Testis (tissue), 5 donors: ENCODE measurements at places on chromosomes 11 and 22.

GRCh38 chr11:9060700-9061111, 30.7 kb downstream of the SCUBE2 start:
- no peaks in the 10 kb centered on the region for H3K36me3 ChIP-seq
- H3K4me1 ChIP-seq: no peaks in the 10 kb centered on the region
- H3K27me3 ChIP-seq: no peaks in the 10 kb centered on the region
- no peak overlapping the region for H3K27ac ChIP-seq
- no peak overlapping the region for H3K4me3 ChIP-seq

DNA sequence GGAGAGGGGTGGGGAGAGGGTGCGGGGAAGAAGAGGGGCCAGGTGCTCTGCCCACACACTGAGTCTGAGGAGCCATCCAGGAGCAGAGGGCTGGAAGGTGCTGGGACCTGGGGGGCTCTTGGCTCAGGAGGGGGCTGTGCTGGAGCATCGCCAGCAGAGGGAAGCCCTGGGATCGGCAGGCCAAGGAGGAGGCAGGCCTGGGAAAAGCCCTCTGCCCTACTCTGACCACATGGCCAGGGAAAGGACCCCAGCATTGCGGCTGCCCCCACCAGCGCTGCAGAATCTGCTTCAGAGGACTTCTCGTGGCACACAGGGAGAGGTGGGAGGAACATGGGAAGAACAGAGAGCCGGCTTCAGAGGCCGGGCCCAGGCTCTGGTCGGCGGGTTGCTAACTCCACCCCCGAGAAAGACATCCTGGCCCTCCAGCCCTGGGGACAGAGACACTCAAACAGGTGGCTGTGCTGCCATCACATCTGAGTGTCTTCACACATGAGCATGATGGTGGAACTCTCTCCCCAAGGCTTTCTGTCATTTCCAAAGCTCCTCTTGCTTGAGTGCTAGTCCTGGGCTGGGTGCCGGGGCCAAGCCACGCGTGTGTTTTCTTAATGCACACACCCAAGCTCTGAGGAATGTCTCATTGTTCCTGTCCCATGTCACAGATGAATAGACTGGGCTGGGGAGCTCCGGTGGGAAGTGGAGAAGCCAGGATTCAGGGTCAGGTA, 1378.0 kb downstream of the BRD1 start:
- no peaks in the 10 kb centered on the region for H3K27me3 ChIP-seq
- no peaks in the 10 kb centered on the region for H3K4me1 ChIP-seq
- no peaks in the 10 kb centered on the region for H3K36me3 ChIP-seq
- no peak overlapping the region for H3K27ac ChIP-seq

GRCh38 chr11:133227632-133228111, 304.6 kb downstream of the OPCML start:
- H3K4me1 ChIP-seq: no peaks in the 10 kb centered on the region
- H3K4me3 ChIP-seq: no peak overlapping the region
- no peaks in the 10 kb centered on the region for H3K36me3 ChIP-seq
- no peak for DNase-seq

- no peak overlapping the region for H3K27ac ChIP-seq
- no peaks in the 10 kb centered on the region for H3K36me3 ChIP-seq
- no peak overlapping the region for H3K4me3 ChIP-seq
- H3K4me1 ChIP-seq: no peaks in the 10 kb centered on the region
- H3K27me3 ChIP-seq: no peaks in the 10 kb centered on the region
Observed at GRCh38 chr22:25120761-25121212, 78.9 kb upstream of the CRYBB3 start.

DNA sequence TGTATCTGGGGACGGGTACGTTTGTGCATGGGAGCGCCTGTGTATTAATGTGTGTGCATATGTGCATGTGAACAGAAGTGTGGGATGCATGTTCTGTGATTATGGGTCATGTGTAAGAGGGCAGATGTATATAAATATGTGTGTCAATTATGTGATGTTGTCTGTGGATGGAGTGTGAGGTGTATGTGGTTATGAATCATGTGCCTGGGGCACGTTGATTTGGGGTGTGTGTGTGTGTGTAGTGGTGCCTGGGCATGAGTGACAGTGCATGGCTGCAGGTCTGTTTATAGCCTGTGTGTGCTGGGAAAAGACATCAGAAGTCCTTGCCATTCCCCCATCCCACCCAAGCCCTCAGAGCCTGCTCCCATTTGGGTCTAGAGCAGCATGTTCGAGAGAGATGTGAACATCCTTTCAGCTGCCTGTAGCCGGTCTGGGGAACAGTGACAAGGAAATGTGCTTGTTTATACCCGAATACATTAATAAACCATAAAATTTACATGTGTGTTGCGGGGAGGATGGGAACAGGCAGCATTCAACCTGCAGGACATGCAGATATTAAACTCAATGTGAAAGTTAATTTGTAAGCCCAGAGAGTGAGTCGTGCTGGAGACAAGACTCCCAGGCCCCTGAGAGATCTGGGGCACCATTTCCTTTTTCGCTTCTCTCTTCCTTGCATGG, 129.0 kb downstream of the NECTIN1 start:
- no peak for DNase-seq
- H3K4me3 ChIP-seq: no peak overlapping the region
- no peaks in the 10 kb centered on the region for H3K27me3 ChIP-seq
- no peaks in the 10 kb centered on the region for H3K4me1 ChIP-seq

DNA sequence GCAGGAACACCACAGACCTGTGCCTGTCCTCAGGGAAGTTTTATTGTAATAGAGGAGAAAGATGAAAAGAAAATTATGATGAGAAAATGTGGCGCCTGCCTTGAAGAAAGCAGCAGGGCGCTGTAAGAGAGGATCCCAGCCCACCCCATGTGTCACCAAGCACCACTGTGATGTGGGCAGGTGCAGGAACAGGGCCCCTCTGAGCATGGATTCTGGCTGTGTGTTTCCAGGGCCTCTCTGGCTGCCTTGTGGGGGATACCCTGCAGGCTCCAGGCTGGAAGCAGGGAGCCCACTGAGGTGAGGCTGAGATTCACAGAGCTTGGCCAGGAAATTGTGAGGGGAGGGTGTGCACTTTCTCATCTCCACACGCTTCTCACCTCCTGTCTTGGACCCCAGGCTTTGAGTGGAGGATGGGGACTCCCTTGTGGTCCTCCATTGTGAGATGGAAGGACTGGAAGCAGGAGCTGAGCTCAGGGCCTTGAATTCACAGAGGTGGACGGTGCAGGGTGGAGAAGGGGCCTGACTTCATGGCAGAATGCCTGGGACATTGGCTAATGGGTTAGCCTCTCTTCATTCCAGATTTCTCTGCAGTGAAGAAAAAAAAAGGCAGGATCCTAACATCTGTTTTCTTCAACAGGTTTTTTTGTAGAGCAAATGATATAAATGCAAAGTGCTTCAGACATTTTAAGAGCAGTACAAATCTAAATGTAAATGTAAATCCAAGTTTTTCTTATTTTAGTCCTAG, 246.6 kb upstream of the B3GAT1 start:
- no peaks in the 10 kb centered on the region for H3K27me3 ChIP-seq
- no peaks in the 10 kb centered on the region for H3K36me3 ChIP-seq
- DNase-seq: peak; percentile 14
- no peaks in the 10 kb centered on the region for H3K4me1 ChIP-seq

DNA sequence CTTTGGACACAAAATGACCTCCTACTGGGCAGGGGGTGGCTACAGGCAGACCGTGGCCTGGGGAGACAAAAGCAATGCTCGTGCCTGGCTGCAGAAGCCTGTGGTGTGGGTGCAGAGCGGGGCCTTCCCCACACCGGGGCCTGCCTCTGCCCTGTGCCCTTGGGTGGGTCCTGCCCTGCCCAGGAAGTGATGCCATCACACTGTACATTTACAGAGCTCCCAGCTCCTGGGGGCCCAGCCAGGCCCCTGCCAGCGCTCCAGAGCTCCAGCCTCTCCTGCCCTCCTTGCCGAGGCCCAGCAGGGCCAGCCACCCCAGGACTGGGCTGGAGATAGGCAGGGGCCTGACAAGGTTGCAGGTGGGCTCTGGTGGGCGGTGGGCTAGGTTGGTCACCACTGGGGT, 40.1 kb downstream of the MUC5B start:
- peaks cover 9% of the 10 kb centered on the region for H3K4me1 ChIP-seq
- no peaks in the 10 kb centered on the region for H3K27me3 ChIP-seq
- no peaks in the 10 kb centered on the region for H3K36me3 ChIP-seq
- no peak overlapping the region for H3K27ac ChIP-seq
- DNase-seq: no peak

DNA sequence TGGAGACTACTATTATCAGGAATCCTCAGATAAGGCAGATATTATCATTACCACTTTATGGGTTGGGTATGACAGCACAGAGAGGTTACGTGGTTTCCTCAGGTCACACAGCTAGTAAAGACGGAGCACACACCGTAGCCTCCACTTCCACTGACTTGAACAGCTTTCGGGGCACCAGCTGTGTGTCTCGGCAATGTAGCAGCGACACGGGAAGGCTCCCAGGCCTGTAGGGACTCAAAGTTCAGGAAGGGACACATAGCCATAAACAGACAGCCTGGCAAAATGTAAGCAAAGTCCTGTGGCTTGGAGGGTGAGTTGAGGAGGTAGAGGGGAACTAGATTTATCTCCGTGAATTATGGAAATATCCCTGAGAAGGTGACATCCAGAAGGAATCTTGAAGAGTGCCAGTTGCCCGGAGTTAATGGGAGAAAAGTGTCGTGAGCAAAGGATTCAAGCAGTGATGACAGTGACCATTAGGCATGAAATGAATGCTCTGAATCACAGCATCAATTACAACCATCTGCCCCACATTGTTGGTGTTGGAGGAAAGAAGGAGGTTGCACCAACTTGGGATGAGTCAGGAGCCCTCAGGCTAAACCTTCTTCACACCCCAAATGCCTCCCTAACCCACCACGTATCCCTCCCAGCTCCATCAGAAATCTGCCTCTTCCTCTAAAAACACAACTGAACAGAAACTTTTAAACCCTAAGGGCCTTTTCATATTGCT, 106.7 kb upstream of the ASPHD2 start:
- H3K27me3 ChIP-seq: no peaks in the 10 kb centered on the region
- no peaks in the 10 kb centered on the region for H3K36me3 ChIP-seq
- no peak overlapping the region for H3K4me3 ChIP-seq

DNA sequence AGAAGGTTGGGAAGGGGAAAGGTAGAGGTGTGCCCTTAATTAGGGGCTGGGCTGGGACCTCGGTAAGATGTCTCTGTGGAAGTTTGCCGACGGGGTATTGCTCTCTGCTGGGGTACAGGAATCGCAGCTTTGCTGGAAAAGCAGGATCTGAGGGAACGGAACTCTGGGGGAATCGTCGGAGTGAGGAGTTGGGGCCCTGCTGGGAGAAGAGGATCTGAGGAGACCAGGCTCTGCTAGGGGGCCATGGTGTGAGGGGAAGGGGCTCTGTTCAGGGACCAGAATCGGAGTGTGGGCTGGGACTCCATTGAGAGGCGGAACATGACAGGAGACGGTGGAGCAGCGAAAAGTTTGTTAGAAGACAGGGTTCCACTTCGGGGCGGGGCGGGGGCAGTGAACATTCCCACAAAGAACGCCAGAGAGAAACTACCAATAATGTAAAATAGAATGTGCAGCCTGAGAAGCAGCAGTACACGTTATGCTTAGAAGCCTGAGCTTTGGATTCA, 456 bp downstream of the AAMDC start:
- peaks cover 18% of the 10 kb centered on the region for H3K4me1 ChIP-seq
- H3K36me3 ChIP-seq: no peaks in the 10 kb centered on the region
- H3K4me3 ChIP-seq: peak overlapping the region; percentile 84
- no peaks in the 10 kb centered on the region for H3K27me3 ChIP-seq
- DNase-seq: peak; percentile 57

DNA sequence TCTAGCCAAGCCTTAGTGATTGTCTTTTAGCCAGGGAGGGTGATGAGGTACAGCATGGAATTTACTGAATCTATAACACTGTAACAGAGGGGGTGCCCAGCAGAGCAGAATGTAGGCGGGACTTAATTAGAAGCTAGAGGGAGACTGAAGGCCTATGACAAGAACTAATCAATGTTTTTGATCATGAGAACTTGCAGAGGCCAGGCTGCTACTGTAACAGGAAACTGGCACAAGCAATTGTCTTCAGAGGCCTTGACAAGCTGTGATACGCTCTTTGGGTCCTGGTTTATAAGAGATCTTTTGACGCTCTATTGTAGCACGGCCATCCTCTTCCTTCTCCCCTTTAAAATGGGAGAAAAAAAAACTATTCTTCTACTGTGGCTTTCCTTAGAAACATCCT, 1297.3 kb downstream of the JRKL start:
- no peaks in the 10 kb centered on the region for H3K27me3 ChIP-seq
- H3K4me1 ChIP-seq: no peaks in the 10 kb centered on the region
- no peak overlapping the region for H3K27ac ChIP-seq
- H3K4me3 ChIP-seq: no peak overlapping the region
- DNase-seq: no peak
- H3K36me3 ChIP-seq: no peaks in the 10 kb centered on the region

- H3K36me3 ChIP-seq: no peaks in the 10 kb centered on the region
- no peaks in the 10 kb centered on the region for H3K27me3 ChIP-seq
- H3K4me3 ChIP-seq: no peak overlapping the region
- H3K27ac ChIP-seq: no peak overlapping the region
- peak; percentile 23 for DNase-seq
Observed at GRCh38 chr11:83691451-83691950, 405.3 kb upstream of the CCDC90B start.

- DNase-seq: no peak
- H3K4me3 ChIP-seq: no peak overlapping the region
- H3K4me1 ChIP-seq: no peaks in the 10 kb centered on the region
- H3K27ac ChIP-seq: no peak overlapping the region
- H3K27me3 ChIP-seq: no peaks in the 10 kb centered on the region
Observed at GRCh38 chr11:22680628-22681027, 14.2 kb downstream of the GAS2 start.

GRCh38 chr11:65119670-65119995, 2.1 kb upstream of the ZNHIT2 start:
- DNase-seq: no peak
- no peaks in the 10 kb centered on the region for H3K27me3 ChIP-seq
- H3K36me3 ChIP-seq: no peaks in the 10 kb centered on the region
- H3K4me3 ChIP-seq: no peak overlapping the region
- no peak overlapping the region for H3K27ac ChIP-seq

- no peak overlapping the region for H3K27ac ChIP-seq
- no peaks in the 10 kb centered on the region for H3K36me3 ChIP-seq
- H3K27me3 ChIP-seq: no peaks in the 10 kb centered on the region
- H3K4me3 ChIP-seq: no peak overlapping the region
- no peak for DNase-seq
Observed at GRCh38 chr11:118370774-118371173, 11.4 kb downstream of the UBE4A start.

DNA sequence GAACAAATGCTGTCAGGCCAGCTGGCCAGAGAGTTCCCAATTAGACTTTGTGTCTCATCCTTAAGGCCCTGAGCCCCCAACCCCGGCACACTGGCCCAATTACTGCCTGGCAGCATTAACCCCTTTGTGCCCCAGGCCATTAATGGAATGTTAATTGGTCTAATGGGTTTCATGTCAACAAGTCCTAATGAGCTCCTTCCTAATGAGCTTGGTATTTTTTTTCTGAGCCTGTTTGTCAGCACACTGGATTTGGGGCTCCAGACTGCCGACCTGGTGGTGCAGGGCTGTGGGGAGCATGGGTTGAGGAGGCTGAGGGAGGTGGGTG, 148.8 kb downstream of the FEZ1 start:
- no peak overlapping the region for H3K4me3 ChIP-seq
- peaks cover 36% of the 10 kb centered on the region for H3K4me1 ChIP-seq
- no peaks in the 10 kb centered on the region for H3K27me3 ChIP-seq
- H3K36me3 ChIP-seq: no peaks in the 10 kb centered on the region
- no peak for DNase-seq

GRCh38 chr22:45504373-45505341, 2.0 kb downstream of the FBLN1 start:
- no peak overlapping the region for H3K4me3 ChIP-seq
- peaks cover 20% of the 10 kb centered on the region for H3K4me1 ChIP-seq
- H3K27me3 ChIP-seq: no peaks in the 10 kb centered on the region
- H3K27ac ChIP-seq: peak overlapping the region; percentile 59
